SK-MEL-5 (cell line): ENCODE measurements at places on chromosomes 7 and 10. TPM values are rescaled to one million over a fixed set of nuclear protein-coding genes. Genes with fewer than 3 reads are reported as not detected.

- no peak for DNase-seq
Observed at GRCh38 chr10:10800961-10801360, 216.7 kb upstream of the CELF2 start.

GRCh38 chr7:99004216-99004615, 125.9 kb downstream of the TRRAP start:
- no peak for DNase-seq

DNA sequence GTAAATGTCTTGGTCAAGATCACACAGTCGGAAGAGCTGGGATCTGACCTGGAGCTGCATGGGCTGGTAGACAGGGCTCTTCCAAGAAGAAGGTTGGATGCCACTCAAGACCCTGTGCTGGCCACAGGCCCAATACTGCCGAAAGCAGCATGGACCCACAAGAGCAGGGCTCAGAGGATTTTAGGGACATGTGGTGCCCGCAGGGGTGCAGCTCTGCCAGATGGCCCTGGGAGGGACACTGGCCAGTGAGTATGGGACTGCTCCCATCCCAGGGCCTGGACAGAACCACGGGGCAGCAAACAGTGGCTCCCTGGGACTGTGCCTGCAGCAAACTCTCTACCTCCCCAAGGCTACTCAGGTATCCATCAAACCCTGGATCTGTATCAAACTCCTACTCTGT, 12.4 kb downstream of the MAT1A start:
- no peak for DNase-seq

DNA sequence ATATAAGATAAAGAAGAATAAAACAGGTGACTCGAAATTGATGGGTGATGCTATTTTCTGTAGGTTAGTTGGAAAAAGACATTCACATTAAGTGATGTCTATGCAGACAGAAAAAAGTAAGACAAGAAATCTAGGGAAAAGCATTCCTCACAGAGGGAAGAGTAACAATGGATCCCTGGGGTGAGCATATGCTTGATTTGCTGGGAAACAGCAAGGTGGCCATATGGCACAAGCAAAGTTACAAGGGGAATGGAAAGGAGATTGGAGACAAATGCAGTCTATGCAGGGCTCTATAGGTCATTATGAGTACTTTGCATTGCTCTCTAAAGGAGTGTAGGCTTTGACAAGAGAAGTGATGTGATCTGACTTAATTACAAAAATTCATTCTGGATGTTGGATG, 90.9 kb upstream of the ZNF804B start:
- no peak for DNase-seq

- DNase-seq: no peak
Observed at GRCh38 chr7:142529591-142529990, 219.7 kb upstream of the PRSS1 start.

DNA sequence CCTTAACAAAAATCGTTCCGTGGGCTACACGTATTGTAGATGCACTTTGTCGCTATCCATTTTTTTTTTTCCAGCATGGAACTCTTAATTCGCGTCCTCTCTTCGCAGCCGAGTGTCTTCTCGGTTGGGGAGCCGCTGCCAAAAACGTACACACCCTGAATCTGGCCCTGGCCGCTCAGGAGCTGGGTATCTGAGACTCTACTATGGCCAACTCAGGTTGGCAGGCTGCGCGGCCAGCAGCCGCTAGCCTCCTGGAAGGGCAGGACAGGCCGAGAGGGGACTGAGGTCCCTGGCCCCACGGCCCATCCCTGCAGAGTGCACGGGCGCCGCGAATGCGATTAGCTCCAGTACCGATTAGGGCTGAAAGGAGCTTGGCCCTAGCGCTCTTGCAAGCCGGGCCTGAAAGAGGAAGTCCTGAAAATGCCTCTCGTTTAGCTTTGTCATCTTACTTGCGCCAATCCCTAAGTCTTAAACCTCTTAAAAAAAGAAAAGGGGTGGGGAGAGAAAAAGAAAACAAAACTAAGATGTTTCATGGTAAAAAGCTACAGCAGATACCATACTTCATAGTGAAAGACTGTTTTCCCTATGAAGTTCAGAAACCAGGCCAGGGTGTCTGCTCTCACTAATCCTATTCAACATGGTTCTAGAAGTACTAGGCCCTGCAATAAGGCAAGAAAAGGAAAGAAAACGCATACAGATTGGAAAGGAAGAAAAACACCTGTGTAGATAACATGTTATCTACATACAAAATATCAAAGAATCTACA, 113.2 kb upstream of the RHEB start:
- DNase-seq: no peak

GRCh38 chr7:20466543-20467021, 135.9 kb downstream of the ITGB8 start:
- DNase-seq: no peak

DNA sequence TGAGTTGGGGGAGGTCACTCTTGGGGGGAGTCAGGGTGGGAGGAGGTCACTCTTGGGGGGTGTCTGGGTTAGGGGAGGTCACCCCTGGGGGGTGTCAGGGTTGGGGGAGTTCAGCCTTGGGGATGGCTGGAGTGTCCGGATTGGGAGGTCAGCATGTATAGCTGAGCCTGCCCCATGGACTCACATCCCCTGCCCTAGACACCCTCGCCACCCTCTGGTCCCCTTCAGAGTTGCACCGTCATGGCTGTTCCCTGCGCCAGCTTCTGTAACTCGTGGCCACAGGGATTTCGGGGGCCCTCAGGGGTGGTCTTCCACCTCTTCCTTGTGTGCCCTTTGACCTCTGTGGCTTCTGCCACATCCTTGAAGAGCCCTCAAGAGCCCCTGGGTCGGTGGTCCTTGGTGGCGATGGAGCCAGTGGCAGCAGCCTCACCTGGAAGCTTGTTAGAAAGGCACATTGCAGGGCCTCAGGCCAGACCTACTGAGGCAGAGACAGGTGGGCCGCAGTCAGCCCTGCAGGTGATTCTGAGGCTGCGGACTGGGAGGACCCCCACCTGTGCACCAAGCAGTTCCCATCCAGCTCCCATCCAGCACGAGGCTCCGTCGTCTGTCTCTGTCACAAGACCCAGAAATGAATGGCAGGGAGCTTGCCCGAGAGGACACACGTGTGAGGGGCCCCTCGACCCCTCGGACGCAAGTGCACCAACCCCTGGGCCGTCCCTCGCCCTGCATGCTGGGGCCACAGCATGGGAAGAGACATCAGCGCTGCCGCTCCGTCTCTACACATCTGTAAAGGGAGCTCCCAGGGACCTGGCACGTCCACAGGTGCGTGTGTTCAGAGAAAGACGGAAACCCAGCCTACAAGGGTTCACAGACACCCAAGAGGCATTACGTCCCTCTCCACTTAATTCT, 44.7 kb upstream of the SUN1 start:
- DNase-seq: no peak

GRCh38 chr10:110358869-110359629, 54.3 kb upstream of the SMNDC1 start:
- DNase-seq: no peak

GRCh38 chr10:93186653-93187052, 113.0 kb downstream of the CYP26A1 start:
- DNase-seq: no peak

- DNase-seq: no peak
Observed at GRCh38 chr7:2438186-2438585, 34.8 kb downstream of the CHST12 start.

DNA sequence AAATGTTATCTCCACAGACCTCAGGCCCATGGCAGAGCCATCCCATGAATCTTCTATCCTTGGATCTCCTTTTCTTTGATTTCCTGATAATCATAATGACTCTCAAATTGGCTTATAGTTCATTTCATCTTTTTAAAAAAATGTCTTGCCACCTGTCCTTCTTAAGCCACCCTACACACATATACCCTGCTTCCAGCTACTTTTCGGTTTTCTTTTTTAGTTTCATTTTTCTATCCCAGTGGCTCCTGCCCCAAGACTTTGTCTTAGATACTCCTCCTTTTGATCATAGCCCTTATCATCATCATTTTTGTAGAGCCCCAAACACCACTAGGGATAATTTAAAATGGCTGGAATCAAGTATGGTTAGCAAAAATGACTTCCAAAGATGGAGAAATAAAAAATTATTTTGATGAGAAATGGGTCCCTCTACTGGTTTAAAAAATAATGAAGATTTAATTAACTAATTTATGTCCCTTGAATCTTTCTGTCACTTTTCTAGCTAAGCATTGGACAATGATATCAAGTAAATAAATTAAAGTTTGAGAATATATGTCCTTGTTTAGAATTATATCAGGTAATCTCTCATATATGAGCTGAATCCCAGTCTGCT, 277.3 kb upstream of the SEMA3D start:
- DNase-seq: peak; percentile 62

DNA sequence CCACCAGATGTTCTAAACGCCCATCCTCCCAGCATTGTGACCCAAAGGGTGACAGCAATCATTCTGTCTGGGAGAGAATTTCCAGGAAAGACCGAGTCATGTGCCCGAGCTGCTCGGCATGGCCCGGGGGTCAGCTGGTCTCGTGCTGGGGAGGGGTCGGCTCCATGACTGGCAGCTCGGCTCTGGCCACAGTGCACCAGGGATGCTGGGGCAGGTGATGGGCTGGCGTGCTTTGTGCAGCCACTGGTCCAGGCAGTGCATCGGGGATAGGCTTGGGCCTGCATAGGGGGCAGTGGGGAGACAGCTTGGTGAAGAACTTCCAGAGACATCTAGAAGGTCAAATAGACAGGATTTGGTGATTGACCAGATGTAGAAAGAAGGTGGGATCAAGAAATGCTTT, 39.2 kb upstream of the PSMG3 start:
- no peak for DNase-seq

DNA sequence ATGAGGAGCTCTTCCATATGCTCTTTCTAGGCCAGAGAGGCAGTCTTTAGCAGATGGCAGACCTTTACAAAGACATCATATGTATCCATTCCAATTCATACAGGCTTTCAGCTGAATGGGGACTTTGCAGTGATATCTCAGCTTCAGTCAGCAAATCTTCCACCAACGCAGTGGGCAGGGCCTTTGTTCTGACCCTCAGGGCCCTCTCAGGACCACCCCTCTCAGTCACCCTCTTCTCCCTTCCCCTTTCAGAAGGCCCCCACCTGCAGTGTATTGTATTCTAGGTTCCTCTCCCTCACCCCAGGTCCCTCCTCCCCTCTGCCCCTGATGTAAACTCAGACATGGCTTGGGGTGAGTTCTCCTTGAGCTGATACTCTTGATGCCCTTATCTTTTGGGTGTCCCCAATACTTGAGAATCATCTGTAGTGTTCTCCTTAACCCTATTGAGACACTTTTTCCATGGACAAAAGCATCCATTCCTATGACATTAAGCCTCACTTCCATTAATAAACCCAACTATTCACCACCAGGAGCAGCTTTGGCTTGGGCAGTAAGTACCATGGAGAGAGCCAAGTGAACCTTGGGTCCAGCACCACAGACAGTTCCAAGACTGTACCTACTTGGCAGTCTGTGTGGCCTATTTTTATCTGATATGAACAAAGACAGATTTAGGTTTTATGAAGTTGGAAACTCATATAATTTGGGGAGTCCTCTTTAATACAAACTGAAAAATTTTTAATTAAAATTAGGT, 62.7 kb downstream of the ADCYAP1R1 start:
- DNase-seq: peak; percentile 44

DNA sequence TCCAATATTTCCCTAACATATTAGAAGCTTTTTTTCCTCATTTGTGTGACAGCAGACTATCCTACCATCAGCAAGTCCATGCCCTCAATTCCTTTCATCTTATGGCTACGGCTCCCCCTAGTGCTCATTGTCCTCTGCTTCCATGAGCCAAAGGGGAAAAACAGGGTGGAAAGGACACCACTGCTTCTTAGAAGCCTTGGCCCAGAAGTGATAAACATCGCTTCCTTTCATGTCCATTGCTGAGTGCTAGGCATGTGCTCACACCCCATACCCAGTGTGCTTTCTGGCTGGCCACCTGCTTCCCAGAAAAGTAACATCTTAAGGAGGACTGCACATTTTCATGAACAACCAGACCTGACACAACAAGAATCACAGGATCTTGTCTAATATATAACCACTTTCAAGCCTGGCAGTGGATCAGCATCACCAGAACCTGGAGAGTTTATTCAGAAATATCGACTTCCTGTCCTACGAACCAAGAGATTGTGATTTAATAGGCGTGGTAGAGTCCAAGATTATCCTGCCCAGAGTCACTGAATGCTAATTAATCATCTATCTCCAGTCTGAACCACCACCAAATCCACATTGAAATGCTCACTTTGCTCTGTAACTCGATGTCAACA, 650.5 kb upstream of the SORCS1 start:
- peak; percentile 82 for DNase-seq

DNA sequence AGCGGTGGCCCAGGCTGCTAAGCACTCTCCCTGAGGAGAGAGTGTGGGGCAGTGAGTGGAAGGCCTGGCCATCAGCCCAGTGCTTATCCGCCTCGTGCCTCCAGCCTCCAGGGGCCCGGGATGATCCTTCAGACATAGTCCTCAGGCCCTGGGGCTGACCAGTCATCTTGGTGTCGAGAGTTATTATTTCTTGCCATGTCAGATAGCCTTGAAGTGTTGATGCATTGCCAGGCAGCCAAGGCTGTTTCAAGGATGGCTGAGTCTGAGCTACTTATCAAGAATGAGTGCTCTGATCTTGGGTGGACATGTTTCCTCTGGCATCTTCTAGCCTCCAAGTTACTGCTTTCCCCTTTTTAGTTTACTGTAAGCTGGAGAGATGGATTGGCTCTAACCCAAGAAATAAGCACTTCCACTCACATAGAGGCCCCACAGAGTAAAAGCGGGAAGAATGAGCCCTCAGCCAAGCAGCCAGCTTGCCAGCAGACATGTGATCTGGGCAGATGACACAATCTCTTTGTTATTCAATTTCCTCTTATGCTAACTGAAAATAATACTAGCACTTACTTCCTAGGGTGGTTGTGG, 136.5 kb upstream of the NAMPT start:
- DNase-seq: peak; percentile 87

DNA sequence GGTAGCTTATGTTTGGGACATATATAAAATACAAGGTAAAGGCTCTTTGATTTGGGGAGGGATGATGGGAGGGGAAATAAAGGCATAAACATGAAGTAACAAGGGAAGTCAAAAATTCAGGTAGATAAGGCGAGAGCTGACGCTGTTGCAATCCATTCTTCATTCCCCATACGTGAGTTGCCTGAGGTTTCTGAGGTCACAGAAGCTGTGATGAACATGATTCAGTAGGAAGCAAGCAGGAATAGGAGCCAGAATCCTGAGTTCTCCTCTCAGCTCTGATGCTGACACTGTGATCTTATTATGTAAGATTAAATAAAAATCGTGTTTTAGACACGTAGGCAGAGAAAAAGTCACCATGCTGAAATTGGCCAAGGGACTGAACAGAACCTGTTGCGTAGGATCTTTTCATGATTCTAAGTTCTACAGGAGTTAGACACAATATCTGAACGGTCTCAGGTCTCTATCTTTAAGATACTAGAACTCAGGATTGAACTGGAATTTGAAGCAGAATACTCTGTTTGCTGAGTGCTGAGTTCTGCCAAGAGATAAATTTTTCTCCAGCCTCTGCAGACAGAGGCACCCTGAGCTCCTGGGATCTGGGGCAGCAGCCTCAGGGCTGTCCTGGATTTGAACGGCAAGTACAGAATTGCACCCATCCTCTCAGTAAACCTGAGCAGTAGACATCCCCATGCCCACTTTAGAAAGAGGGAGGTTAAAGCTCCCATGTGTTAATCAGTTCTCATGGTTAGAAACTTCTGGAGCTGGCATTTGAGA, 21.0 kb downstream of the KLF6 start:
- no peak for DNase-seq

- DNase-seq: no peak
Observed at GRCh38 chr7:117249696-117250095, 73.2 kb downstream of the WNT2 start.

GRCh38 chr7:158252837-158253669, 334.6 kb downstream of the PTPRN2 start:
- no peak for DNase-seq

Gene LLCFC1
- total RNA-seq: not detected in 2 replicates

Gene SRRM3
- total RNA-seq: 13.1 and 16.4 TPM in 2 replicates

Gene PLEKHS1
- not detected in 2 replicates for total RNA-seq

Gene GIMAP8
- not detected in 2 replicates for total RNA-seq

Gene EFCAB10
- total RNA-seq: not detected in 2 replicates
